Anterior cingulate cortex (tissue), 58 donors: ENCODE measurements at places on chromosomes 4 and X.

- DNase-seq = no peak
These were observed 8.6 kb upstream of the PDHA1 start for GRCh38 chrX:19334945-19335626.

DNA sequence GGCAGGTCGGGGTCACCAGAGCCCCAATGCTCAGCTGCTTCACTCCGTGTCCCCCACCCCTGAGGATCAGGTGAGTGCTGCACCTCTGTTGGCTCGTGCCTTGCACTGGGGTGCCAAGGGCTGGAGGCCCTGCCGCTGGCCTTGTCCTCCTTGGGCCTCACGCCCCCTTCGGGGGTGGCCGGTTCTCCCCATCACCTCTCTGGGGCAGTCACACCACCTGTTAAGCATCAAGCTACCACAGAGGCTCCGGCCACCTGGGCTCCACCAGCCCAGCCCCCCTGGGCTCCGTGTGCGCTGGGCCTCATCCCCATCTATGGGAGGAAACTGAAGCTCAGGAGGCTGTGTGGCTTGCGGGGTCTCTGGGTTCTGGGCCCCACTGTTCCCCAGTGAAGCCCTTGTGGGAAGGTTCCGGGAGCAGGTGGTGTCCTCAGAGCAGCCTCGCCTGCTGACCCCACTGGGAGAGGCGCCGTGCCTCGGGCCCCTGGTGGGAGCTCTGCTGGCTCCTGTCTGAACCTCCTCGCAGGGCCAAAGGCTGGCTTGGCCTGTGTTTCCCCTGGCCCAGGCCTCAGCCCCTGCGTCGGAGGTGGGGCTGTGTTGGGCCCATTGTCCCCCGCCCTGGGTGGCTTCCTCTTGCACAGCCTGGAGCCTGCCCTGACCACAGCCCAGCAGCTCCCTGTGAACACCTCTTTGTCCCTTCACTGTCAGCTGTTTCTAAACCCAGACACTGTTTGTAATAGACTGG, 30.8 kb downstream of the DOK7 start:
- no peak for DNase-seq

- DNase-seq = no peak
These were observed 197.0 kb downstream of the STIM2 start for GRCh38 chr4:27057662-27058061.

- no peak for DNase-seq
These were observed 50.4 kb downstream of the TBC1D19 start for GRCh38 chr4:26634237-26634636.

DNA sequence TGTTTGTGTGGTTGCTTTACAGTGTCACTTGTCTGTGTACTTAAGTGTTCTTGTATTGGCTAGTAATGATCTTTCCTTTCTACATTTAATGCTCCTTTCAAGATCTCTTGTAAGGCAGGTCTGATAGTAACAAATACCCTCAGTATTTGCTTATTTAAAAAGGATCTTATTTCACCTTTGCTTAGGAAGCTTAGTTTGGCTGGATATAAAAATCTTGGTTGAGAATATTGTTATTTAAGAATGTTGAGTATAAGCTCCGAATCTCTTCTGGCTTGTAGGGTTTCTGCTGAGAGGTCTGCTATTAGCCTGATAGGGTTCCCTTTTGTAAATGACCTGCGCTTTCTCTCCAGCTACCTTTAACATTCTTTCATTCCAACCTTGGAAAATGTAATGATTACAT, 35.7 kb downstream of the LCORL start:
- no peak for DNase-seq

- DNase-seq = no peak
These were observed 526.0 kb downstream of the MID1IP1 start for GRCh38 chrX:39327255-39327654.

DNA sequence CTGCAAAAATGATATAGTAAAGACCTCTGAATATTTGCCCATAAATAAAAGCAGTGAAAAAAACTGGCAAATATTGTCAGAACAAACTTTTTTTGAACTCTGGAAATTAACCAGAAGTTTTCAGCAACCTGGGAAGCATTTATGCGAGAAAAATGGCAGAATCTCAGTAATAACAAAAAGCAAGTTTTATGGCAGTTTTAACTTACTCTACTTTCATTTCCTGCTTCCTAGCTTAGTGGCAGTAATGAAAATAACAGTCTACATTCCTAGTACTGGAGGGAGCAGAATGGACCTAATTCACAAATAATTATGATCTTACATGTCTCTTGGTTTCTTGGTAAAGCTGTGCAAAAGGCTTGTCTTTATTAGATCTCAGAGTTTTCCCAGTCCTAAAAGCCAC, 460.1 kb downstream of the NAF1 start:
- no peak for DNase-seq

DNA sequence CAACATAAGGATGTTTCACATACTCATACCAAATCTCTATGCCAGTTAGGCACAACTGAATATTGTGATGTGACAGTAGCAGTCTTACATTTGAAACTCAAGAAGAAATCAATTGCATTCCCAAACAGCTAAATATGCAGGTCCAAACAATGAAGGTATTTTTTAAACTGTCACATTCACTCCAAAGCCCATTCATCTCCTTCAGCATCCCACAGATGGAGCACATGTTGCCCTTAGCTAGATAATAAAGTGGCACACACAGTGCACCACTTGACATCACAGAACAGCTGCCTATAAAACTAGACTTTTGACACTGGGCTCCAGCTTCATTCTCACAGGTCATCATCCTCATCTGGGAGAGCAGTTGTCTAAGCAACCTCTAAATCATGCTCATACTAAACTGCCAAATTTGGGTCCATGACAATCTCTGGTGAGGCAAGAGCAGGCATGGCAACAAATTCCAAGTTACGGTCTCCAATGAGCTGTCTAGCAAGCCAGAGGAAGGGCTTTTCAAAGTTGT, 26.2 kb upstream of the ARHGEF6 start:
- no peak for DNase-seq

DNA sequence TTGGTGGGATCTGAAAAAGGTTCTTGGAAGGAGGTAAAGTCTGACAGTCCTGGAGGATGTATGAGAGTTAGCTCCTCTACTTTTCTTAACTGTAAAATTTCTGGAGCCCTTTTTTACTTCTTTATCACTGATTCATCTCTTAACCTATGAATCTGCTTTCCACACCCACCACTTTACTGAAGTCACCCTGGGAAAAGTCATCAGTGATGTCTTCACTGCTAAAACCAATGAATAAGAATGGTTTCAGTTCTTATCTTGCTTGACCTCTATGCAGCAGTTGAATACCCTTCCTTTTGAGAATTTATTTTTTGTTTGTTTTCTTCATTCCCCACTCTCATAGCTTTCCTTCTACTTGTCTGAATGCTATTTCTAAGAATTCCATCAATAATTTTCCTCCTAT, 80.0 kb downstream of the AREG start:
- no peak for DNase-seq

DNA sequence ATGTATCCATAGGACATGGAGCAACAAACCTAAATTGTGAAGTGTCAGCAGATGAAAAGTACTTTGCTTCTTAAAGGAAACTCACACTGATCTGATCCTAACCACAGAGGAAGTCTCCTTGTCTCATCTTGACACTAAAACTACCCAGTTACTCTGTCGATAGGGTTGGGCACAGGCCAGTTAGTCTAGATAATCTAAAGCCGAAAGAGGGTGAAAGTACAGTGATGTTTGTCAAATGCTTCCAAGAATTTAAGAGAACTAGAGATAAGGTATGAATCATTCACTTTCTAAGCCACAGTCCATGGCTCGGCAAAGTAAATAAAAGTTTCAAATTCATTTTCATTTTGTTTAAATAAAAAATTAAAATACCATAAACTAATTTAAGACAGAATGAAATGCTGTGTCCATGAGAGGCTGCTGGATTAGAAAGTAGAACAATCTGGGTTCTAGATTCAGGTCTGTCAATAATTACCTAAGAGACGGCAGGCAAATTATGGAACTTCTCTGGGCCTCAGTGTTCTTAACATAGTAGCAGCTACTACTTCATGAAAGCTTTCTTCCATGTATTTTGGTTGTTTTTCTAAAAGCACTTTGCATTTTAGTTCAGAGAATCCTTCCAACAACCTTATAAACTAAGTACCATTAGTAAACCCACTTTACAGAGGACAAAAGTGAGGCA, 176.7 kb downstream of the LDB2 start:
- no peak for DNase-seq

GRCh38 chr4:86934147-86934770, 552 bp upstream of the AFF1 start:
- DNase-seq = no peak

DNA sequence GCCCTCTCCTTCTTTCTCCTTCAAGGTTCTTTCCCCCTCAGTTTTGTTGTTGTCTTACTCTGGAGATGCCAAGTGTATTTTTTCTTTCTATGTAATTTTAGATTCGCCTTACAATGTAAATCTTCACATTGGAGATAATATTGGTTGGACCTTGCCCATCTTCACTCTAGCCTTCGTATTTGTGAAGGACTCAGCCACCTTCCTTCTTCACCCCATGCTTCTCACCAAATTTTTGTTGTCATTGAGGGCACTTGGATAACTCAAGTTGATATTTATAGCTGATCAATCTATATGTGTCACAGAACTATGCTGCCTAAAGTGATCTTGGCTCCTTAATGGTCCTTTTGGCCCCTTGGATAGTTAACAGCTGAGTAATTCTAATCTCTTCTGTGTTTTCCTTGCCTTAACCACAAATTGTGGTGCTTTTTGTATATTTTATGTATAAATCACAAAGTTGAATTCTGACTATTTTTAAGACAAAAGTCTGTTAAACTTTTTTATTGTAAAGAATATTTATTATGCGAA, 6.5 kb downstream of the SPRY1 start:
- no peak for DNase-seq

GRCh38 chr4:3041192-3042142, 32.9 kb downstream of the HTT-AS start:
- DNase-seq = no peak

DNA sequence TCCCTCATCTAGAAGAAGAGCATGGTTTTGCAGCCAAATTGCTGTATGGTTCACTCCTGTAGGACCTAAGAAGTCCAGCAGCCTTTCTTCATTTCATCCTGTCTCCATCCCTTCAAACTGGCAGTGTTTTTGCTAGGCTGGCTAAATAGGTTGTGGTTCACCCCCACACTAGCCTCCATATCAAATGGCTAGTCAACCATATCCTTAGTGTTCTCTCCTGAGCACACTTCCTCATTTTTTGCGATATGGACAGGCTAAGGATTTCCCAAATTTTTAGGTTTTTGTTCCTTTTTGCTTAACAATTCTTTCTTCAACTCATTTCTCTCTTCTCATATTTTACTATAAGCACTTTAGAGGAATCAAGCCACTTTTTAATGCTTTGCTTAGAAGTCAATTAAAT, 98.8 kb upstream of the NOCT start:
- DNase-seq = no peak

- DNase-seq = no peak
These were observed 187.6 kb downstream of the GUCY2F start for GRCh38 chrX:109294097-109294814.
